ENCODE measurements at places on chromosomes 7 and 10.

DNA sequence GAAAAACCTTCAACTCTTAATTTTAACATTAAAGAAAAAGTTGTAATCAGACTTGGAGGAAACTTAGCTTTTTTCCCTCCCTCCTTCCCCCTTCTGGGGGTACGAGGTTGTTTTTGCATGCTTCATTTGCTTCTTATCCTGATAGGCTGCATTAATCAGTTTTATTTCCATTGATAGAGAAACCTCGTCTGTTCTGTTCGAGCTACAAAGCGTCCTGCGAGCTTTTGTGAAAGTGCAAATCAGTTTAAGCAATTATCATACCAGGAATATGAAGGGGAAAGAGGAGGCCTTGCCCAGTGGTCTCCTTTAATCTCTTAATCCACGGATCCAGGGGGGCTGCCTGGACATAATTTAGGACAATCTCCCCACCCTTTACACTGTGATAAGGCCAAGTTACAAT, 7.5 kb downstream of the EMX2 start:
- no peak for DNase-seq

GRCh38 chr7:140983802-140984201, 30.9 kb downstream of the MRPS33 start:
- no peak for DNase-seq

GRCh38 chr7:81684514-81685269, 85.2 kb downstream of the HGF start:
- peak; percentile 85 for DNase-seq

DNA sequence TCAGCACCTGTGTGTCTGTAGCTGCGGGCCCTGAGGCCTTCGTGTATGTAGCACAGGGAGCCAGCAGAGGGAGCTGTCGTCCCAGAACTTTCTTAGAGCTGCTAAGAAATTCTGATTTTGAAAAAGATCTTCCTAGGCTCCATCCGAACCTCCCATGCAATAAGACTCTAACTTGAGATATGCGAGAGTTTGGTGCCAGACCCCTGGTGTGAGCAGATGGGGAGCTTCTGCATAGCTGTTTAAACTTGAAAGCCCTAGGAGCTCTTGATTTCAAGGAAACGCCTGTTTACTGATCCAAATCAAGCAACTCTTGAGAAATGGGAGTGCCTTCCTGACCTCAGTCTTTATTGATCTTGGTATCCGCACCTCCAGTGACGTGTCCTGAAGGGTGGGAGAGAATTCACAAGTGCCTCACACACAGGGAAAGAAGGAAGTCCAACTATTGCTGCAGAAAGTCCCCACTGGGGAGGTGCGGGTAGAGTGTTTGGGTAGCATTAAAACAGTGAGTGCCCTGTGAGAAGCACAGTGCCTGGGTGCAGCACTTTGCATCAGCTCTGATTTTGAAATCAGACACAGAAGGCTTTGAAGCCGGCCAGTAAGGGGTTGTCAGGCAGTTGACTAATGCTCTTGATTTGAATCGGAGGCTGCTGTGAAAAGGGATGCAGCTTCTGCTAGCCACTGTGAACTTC, 66.4 kb upstream of the STRIP2 start:
- peak; percentile 70 for DNase-seq

DNA sequence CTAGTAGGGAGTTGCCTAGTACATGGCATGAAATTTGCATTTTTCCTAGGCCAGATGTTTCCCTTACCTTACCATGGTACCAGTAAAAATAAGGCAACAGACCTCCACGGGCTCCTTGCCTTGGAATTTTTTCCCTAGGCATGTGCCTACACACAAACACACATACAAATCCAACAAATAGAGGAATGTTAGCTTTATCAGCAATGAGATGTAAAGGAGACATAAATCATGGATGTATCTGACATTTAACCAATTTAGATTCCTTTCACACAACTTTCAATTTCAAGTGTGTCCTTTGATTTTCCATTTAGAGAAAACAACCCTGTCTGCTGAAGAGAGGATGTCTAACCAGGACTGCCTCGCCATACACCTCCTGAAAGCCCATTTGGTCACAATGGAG, 209.7 kb upstream of the SP4 start:
- no peak for DNase-seq

DNA sequence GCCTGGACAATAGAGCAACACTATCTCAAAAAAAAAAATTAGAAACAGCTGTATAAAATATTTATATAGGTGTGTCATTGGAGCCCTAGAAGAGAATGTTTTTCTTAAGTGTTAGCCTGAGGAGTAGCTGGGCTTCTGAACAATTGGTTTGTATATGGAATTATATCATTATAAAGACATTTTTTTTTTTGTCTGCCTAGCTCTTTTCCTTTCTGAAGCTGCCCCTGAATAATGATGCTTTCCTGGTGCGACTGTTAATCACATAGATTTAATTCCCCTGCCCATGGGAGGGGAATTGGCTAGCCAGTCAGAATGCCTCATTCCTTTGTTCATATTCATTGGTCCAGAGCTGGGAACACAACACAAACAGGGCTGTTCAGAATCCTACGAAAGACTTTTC, 13.9 kb upstream of the ABCC2 start:
- no peak for DNase-seq

GRCh38 chr7:44853391-44853790, 5.5 kb upstream of the H2AZ2 start:
- no peak for DNase-seq

- DNase-seq: no peak
Measured at GRCh38 chr10:29443745-29444523, 155.1 kb downstream of the LYZL1 start.

GRCh38 chr10:129744134-129745111, 219.7 kb downstream of the EBF3 start:
- no peak for DNase-seq

GRCh38 chr10:44264244-44264643, 120.7 kb downstream of the CXCL12 start:
- no peak for DNase-seq

- DNase-seq: peak; percentile 42
Measured at GRCh38 chr10:57657164-57657765, 610.4 kb downstream of the IPMK start.

DNA sequence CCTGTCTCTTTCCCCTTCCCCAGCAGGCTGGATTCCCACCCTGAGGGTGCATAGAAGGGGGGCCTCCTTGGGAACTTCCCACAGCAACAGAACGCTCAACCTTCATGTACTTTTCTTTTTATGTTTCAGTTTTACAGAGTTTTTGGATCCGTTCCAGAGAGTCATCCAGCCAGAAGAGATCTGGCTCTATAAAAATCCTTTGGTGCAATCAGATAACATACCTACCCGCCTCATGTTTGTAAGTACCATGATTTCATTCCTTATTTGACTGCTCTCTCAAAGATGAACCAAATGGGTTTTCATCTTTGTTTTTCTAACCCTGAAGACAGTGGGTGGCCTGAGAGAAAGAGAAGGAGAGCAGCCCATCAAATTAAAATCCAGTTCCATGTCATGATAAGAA, 46.7 kb downstream of the PLPP4 start:
- DNase-seq: no peak

GRCh38 chr10:33889371-33889770, 554.9 kb upstream of the NRP1 start:
- no peak for DNase-seq

- peak; percentile 59 for DNase-seq
Measured at GRCh38 chr10:87505366-87506111, 846 bp downstream of the MINPP1 start.

GRCh38 chr7:32481176-32481575, 9.0 kb downstream of the LSM5 start:
- DNase-seq: no peak

GRCh38 chr10:118290471-118290995, 51.6 kb downstream of the FAM204A start:
- DNase-seq: no peak

- DNase-seq: no peak
Measured at GRCh38 chr7:123645516-123645915, 10.2 kb upstream of the LMOD2 start.

DNA sequence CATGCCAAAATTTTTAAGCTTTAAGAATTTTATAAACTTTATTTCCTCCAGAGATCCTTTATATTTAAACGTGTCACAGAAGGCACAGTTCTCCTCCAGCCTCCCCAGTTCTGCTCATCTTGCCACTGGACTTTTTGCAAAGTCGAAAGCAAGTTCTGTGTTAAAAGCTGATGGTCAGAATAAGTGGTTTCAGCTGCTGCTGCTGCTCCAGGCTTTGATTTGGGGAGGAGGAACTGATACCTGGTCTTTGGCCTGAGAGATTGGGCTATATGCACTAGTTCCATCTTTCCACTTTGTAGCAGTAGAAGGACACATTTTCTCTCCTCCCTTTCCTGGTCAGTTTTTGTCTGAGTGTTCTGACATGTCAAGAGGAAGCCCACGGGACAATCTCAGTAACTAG, 435.9 kb upstream of the PHF14 start:
- no peak for DNase-seq

GRCh38 chr7:21656081-21656480, 113.2 kb downstream of the DNAH11 start:
- no peak for DNase-seq

GRCh38 chr7:116809636-116810266, 52.6 kb upstream of the CAPZA2 start:
- no peak for DNase-seq

DNA sequence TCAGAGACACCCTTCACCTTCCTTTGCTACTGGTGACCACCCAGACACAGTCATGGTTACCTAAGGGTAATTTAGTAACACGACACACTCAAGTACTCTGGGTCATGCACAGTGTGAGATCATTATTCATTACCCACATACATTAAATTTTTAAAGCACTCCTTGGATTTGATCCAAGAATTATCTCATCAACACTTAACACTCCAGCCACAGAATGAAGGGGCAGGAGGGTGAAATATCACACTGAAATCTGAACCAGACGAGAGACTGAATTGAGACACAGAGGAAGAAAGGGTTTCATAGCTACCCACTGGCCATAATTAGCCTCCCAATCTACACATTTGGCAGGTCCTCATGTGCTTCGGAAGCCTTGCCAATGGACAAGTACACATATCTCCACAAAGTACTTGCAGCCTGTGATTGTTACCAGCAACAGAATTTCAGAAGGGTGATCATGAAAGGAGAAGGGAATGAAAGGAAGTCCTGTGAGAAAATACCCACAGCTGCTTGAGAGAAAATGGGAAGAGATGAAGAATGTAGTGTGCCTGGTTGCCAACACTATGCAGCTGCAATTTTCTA, 189.3 kb downstream of the POLR1F start:
- peak; percentile 26 for DNase-seq

- no peak for DNase-seq
Measured at GRCh38 chr10:30813872-30814481, 184.4 kb upstream of the LYZL2 start.

- DNase-seq: peak; percentile 84
Measured at GRCh38 chr10:4283846-4284610, 499.0 kb upstream of the KLF6 start.

- DNase-seq: no peak
Measured at GRCh38 chr7:111558991-111559390, 3.3 kb downstream of the IMMP2L start.

DNA sequence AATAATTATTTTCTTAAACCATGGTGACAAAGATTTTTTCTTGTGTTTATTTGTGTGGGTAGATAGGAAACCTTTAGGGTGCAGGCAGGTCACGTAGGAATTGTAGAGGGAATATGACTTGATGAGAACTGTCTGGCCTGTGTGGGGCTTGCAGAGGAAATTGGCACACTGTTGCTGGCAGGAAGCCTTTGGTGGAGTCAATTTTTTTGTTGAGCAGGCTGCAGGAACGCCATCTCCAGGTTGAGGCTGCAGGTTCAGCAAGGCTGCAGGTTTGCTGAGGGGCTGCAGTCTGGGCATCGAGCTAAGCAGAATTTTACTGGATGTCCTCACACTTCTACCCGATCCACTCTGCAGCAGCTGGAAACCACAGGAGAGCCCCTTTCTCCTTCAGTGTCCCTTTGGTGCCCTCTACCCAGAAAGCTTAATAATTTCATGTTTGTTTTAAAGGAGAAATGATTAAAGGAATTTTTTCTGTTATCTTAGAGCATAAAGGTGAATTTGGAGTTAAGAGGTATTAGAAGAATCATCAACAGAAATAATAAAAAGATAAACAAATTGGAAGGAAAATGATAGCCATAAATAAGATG, 37.0 kb downstream of the TBC1D12 start:
- peak; percentile 37 for DNase-seq

DNA sequence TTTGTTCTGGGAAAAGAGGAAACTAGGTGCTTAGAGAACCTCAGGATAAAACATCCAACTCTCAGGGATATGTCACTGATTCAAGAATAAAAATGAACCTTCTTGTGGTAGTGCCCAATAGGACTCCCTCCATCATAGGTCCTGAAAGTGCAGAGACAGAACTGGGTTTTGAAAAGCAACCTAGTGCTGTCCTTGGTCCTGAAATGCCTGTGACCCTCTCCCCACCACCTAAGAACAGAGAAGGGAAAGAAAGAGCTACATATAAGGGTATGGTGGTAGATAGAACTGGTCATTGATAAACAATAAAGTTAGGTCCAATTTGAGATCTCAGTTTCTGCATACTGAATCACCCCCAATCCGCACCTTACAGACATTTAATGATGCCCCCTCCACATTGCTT, 953.3 kb downstream of the XPNPEP1 start:
- no peak for DNase-seq

DNA sequence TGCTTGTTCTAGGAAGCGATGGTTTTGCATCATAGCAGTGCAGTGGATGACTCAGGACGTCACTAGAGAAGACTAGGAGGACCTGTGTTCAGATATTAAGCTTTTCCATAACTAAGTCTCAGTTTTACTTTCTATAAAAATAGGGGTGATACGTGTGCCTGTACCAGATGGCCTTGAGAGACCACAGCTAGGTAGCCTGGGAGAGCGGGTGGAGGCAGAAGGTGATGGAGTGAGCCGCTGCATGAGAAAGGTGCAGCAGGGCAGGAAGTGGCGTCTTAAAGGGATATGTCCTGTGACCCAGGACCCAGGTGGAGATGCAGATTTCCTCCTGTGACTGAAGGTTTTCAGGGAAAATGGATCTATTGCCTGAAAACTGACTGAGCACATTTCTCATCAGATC, 304.9 kb downstream of the CDC14C start:
- no peak for DNase-seq

DNA sequence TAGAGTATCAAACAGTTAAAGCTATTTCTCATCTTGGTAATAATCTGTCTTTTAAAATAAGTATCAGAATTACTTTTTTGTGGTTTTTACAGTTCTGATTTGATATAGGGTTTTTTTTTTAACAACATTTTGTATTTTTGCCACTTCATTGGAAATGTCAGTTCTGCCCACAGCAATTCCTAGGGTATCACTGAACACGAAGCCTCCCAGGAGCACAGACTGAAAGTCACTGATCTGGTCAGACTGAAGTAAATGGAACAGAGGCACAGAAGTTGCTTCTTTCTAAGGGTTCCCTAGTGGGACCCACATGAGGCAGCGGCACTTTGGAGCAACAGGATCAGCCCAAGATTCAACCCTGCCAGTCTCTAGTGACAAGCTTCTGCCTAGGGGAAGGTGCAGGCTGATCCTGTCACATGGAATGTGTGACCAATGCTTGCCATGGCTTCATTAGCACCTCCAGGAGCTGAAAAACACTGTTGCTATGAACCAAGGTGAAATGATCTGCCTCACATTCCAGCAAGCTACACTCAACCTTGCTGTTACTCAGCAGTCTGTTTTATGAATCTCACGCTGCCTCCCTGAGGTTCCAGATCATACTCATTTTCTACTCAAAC, 273.4 kb upstream of the CSTF2T start:
- DNase-seq: no peak

All from right hindlimb (tissue), 1 donor.